Nephron progenitor cell (in vitro differentiated cells): ENCODE measurements at places on chromosomes 7 and 10.

DNA sequence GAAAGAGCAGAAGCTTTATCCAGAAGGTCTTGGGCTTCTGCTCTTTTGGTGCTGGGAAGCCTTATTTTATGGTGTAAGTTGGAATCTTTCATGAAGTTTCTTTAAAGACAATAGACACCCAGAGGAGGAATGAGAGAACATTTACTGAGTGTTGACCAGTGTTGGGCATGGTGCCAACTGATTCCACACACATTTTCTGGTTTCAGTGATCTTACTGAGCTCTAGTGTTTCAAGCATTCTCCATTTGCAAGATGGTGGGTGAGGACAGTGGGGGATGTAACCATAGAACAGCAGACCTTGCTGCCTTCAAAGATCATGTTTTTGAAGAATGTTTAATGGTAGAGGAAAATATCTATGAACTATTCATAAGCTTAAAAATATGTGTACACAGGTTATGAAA, 114.6 kb downstream of the LRMDA start:
- no peak for DNase-seq

DNA sequence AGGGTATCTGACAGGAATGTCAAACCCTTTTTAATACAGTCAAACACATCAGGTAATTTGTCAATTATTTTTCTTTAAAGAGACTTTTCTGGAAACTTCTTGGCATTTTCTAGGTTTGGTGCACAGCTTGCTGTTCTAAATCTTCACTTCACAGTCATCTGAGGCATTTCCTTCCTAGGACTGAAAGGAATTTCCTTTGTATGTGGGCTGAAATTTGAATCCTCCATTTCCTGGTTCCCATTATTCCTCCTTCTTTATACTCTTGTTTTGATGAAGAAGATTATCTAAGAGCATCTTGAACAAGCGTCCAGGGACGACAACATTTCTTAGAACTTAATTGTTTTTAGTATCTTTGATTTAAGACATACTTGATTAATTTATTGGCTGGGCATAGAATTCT, 24.9 kb downstream of the CALD1 start:
- DNase-seq = no peak

DNA sequence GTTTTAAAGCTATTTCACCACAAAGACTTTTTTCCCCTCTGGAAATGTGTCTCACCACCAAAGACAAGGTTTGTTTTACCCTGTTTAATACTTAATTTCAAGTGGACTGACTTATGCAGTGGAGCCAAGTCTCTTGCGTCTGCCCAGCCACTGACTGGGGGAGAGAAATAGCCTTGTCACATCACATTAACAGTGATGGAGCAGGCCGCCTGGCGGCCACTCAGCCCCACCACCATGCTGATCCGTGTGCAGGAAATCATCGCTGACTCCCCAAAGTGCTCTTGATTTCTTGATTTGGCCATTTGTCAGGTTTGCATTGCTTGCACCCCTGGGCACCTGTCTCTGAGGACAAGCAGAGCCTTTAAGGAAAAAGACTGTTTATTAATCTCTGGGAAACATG, 334.1 kb downstream of the GLRX3 start:
- DNase-seq = no peak

DNA sequence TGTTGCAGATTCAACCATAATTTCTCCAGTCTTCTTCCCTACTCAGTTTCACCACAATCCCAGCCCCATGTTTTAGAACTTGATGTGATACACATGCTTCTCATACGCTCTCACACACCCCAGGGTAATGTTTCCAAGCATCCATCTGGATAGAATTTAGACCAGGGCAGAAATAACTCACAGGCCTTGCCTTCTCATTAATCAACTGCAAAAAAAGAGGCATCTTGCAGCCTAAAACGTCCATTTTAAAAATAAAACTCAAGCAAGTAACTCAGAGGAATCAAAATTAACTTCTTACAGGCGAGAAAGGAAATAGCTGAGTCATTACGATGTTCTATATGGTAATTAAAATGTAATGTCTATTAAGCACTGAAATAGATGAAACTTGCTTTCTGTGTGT, 127.2 kb upstream of the RSU1 start:
- DNase-seq = no peak

DNA sequence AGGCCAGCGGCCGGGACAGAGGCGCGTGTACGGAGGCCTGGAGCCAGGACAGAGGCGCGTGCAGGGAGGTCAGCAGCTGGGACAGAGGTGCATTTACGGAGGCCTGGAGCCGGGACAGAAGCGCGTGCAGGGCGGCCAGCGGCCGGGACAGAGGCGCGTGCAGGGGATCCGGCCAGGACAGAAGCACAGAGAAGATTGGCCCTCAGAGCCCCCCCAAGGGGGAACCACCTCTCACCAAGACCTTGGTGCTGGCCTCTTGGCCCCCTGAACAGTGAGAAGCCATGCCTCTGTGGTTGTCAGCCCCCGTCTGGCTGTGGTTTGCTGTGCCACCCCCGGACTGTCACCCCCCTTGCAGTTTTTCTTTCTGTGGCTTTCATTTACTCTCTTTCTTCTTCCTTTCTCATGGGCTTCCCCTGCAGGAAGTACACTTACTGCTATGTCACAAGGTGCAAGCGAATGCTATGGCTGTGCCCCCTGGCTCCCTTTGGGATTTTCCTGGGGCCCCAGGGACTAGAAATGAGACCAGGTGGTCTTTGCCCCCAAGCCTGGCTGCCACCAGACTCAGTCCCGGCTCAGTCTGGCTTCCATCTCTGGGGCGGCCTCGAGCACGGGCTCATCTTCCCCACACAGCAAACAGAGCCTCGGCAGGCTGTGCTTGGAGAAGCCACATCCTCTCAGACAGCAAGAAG, 41.1 kb downstream of the INSIG1 start:
- DNase-seq = no peak
